Eye (tissue), 1 donor: ENCODE measurements at places on chromosomes 2 and 18.
A peak's percentile ranks its signal among the peaks of the same experiment; 100 is the strongest.

GRCh38 chr2:86634352-86634751 is 10.7 kb upstream of the RNF103 start:
- no peak for DNase-seq

GRCh38 chr2:129274038-129274415 is 705.4 kb upstream of the RAB6C start:
- DNase-seq: no peak

- DNase-seq: no peak
Measured at GRCh38 chr2:133417415-133417814, 150.8 kb downstream of the NCKAP5 start.

DNA sequence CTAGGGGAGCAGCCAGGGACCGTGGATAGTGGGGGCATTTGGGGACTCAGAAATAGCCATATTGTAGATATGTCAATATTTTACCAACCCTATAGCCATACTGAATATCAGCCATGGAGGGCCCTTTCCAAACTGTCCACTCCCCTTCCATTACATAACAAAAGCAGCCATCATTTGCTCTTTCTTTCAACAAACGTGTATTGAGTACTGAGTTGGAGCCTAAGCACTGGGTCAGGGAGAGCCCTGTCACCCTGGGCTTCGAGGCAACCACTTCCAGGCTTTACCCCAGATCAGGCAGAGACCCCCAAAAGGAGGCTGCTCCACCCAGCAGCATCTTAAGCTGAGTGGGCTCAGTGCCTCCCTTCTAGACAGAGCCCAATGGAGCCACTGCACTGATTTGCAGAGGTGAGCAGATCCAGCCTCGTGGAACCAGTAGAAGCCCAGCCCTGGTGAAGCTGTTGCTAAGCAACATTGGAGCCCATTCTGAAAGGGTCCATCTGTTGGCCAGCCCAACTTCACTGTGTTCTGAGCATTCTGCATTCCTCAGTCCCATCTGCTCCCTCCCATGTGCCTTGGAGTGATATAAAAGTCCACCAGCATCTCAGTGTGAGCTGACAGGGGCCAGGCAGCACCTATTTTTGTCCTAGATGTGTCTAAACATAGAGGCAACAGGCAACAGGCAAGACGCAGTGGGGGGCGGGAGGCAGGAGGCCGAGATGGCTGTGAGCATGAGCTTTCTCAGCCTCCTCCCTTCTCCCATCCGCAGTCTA is 112.1 kb downstream of the PLB1 start:
- DNase-seq: peak; percentile 53
